ENCODE measurements at places on chromosomes 5 and 9. TPM values are rescaled to one million over a fixed set of nuclear protein-coding genes. Genes with fewer than 3 reads are reported as not detected.

DNA sequence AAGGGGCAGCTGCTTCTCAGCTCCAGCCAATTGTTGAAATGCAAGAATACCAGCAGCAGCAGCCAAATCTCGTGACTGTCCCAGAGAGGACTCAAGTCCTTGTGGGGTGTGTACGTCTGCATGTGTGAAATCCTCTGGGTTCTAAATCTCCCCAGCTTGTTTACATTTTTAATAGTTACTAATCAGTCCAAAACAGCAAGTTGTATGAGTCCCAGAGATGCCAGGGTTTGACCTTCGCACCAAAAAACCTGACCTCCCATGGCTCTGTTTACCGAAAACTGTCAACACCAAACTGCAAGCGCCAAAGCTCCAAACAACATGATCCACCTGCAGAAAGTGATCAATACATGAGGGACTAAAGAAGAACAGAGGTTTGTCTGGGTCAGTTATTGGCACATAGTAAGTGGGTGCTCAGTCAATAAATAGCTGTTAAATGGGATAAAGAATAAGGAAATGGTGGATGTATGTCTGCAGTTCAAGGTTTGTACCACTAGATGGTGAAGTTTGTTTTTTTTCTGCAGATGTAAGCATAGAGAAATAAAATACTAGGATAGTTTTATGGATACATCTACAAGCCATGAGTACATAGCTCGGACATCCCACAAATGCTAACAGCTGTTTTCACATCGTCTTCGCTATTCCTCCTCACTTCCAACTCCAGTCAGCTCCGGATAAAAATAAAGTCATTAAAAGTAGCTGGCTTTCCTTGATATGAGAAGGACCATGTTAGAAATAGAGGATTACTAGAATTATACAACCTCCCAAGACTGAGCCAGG lies 85.3 kb upstream of the ADRB2 start:
- DNase-seq, result no peak

The ASPN gene
- total RNA-seq, result not detected

The PFDN1 gene
- total RNA-seq, result 55.8 TPM

GRCh38 chr9:133130685-133131244 lies 9.7 kb upstream of the RALGDS start:
- peak; percentile 81 for DNase-seq

GRCh38 chr9:135948968-135949367 lies 12.2 kb downstream of the UBAC1 start:
- no peak for DNase-seq

- no peak for DNase-seq
Observed at GRCh38 chr5:73365301-73365853, 83.2 kb downstream of the FOXD1 start.

DNA sequence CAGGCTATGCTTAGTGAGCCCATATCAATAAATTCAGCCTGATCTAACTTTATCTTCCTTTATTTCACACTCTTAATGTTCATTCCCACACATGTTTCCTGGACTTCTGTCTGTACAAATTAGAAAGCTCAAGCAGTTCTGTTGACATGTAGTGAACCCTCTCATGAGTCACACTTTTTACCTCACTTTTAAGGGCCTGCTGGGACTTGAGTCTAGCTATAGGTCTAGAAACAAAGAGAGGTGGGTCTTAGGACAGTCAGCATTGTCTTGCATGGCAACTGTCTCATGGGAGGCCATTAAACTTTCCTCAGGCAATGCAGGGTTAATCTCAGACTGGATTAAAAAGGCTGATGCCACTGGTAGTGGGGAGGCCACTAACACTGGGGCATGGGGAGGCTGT lies 8.6 kb upstream of the CCNH start:
- no peak for DNase-seq

The CKS2 gene
- total RNA-seq, result 175 TPM

The PLAC8L1 gene
- total RNA-seq, result not detected

DNA sequence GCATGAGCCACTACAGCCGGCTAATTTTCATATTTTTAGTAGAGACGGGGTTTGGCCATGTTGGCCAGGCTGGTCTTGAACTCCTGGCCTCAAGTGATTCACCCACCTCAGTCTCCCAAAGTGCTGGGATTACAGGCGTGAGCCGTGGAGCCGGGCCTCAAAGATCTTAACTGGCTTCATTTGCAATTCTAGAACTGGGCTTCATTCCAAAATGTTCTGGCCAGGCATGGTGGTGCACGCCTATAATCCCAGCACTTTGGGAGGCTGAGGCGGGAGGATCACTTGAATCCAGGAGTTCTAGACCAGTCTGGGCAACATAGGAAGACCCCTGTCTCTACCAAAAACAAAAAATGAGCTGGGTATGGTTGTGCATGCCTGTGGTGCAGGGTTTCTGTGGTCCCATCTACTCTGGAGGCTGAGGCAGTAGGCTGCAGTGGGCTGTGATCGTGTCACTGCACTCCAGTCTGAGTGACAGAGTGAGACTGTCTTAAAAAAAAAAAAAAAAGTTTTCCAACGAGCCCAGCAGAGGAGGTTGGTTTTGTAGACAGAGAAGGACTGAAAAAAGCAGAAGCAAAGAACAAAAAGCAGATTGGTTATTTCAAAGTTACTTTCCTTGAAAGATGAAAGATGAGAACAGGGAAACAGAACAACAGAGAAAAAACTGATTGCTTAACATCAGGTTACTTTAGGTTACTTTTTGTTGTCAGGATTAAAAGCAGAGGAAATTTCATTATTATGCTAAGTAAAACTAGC lies 78.2 kb downstream of the ANKRD55 start:
- no peak for DNase-seq

DNA sequence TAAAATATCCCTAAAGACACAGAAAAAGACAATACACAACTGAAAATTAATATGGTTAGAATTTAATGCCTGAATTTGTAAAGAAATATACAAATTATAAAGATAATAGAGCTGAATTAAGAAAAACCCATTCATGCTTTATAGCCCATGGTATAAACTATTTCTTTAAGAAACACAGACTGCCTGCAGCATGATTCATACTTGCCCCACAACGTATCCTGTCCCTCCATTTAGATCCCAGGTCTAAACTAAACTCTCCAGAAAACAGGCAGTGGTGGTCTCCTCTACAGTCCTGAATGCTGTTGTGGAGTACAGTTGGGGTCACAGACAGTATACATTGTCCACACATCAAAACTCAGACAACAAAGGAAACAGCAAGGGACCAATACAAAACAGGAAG lies 24.8 kb downstream of the IL6ST start:
- DNase-seq, result no peak

GRCh38 chr9:101739311-101739710 lies 864 bp upstream of the GRIN3A start:
- no peak for DNase-seq

- no peak for DNase-seq
Observed at GRCh38 chr5:33075731-33076130, 364.6 kb downstream of the NPR3 start.

- no peak for DNase-seq
Observed at GRCh38 chr5:37888476-37888875, 48.6 kb upstream of the GDNF start.

GRCh38 chr5:63155310-63155631 lies 576.7 kb downstream of the LRRC70 start:
- no peak for DNase-seq

DNA sequence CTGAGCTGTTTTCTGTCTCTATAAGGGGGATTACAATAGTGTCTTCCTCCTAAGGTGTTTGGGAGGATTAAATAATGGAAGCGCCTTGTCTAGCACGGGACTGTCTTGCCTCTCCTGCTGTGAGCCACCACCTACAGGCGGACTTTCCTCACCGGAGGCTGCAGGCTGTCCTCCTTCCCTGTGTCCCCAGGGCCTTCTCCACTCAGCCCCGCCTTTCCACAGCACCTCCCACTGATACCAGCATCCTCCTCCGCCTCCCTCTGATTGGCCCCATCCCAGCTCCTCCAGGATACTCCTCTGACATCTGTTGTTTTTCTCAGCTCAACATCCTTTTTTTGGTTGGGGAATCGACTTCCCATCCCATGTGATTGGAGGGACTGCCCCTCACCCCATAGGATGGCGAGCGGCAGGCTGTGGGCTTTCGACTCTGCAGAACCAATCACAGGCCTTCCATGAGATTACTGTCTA lies 851 bp upstream of the ZDHHC12 start:
- peak; percentile 64 for DNase-seq

DNA sequence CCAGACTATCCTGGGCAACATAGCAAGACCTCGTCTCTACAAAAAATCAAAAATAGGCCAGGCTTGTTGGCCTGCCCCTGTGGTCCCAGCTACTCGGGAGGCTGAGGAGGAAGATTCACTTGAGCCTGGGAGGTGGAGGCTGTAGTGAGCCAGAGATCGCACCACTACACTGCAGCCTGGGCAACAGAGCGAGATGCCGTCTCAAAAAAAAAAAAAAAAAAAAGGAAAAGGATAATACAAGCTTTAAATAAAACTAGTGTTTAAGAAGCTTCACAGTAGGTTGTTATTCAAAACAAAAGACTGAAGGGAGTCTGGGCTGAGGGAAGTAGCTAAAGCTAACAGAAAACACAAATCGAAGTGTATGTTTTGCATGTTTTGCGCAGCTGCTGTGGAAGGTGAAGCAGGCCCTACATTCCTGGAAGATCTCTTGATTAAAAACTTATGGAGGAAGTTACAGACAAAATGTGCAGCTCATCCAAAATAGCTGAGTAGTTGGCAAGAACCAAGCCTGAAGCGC lies 581 bp upstream of the C9orf40 start:
- no peak for DNase-seq

DNA sequence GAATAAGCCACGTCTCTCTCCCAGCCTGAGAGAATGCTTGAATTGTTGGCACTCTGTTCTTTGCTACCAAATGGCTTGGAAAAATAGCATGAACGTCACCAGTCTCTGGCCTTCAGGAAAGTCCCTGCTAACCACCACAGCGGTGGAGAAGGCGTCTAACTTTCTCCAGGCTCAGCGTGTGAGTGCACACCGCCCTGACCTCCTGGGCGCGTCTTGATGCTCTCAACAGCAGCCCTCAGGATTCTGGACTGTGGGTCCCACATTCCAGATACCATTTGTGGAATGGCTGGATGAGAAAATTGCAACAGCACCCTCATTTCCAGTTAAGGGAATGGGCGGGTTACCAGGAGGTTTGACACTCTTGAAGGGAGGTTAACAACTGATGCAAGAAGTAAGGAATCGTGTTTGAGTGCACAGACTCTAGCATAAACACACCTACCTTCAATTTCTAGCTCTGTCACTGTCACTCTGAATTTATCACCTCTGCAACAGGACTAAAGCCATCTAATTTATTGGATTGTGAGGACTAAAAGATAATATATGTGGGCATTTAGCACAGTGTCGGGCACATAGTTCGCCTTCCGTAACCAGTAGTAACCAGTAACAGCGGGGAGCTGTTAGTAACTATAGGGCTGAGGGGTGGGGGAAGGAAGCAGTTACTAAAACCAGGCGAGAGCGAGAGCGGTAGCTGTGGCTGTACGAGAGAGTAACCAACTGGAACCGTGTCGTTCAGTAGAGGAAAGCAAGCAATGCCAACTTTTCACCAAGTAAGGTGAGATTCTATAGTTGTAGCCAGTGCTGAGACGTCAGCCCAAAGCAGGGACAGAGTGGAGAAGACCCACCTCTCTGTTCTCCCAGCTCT lies 807 bp upstream of the PLGRKT start:
- peak; percentile 62 for DNase-seq

- DNase-seq, result no peak
Observed at GRCh38 chr9:20271096-20271495, 351.2 kb downstream of the MLLT3 start.

The WDR38 gene
- not detected for total RNA-seq

DNA sequence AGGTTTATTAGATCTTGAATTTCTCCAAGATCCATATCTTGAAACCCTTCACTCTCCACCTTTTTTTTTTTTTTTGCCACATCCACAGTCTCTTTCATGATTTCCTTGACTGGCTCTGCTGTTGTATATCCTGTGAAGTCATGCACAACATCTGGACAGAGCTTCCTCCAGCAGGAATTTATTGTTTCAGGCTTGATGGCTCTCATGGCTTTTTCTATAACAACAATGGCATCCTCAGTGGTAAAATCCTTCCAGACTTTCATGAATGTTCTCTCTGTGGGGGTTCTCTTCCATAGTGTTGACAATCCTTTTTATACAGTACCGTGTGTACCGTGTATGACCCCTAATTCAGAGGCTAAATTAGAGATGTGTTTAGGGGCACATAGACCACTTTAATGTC lies 24.0 kb downstream of the RANBP17 start:
- no peak for DNase-seq

- DNase-seq, result no peak
Observed at GRCh38 chr9:90830051-90830450, 28.4 kb downstream of the SYK start.

The SPINK1 gene
- not detected for total RNA-seq

- no peak for DNase-seq
Observed at GRCh38 chr9:124449381-124450151, 685 bp upstream of the ADGRD2 start.

- no peak for DNase-seq
Observed at GRCh38 chr9:133980864-133981588, 11.1 kb downstream of the VAV2 start.

The CCDC183 gene
- total RNA-seq, result 1.4 TPM

GRCh38 chr5:77906806-77907205 lies 130.7 kb upstream of the TBCA start:
- no peak for DNase-seq

- DNase-seq, result no peak
Observed at GRCh38 chr5:141486091-141486490, 1.3 kb downstream of the PCDHGC4 start.

The SPATA31D4 gene
- total RNA-seq, result not detected

The SGCD gene
- total RNA-seq, result not detected

The FAM151B gene
- 0.28 TPM for total RNA-seq

DNA sequence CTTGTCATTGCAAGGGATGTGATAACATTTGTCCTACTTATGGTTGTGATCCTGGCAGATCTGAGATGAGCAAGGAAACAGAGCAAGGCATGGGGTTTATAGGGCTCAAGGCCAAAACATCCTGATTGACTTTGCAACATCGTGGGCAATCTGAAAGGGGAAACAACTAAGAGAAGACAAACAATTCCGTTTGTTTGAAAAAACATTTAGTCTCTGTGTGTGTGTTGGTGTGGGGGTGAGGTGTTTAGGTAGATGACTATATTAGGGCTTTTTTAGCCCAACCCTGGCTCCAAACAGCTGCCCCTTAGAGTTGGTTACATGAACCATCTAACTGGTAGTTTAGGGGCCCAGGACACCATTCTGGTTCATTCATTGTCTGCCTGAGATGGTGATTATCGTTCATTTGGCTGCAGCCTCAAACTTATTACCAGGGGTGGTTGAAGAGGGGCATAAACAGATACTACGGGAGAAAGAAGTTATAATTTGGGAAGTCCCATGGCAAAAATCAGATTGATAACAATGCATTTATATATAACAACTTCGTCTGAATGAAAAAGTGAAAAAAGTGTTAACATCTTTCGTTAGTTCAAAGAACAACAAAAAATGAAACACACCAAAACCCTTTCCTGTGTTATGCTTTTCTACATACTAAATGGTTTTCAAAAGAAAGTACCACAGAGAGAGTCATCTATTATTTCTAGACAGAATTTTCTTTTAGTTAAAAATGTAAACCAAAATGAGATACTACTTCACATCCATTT lies 5.7 kb downstream of the FYB1 start:
- peak; percentile 23 for DNase-seq

The TPRN gene
- 8.5 TPM for total RNA-seq

Measured in activated CD4-positive, alpha-beta memory T cell treated with anti-CD3 and anti-CD28 coated beads, Interleukin-2, amount 10 ng/mL, durations not matched to agents 7 days and 5 days (primary cell).